ENCODE measurements at places on chromosomes 4 and X.

DNA sequence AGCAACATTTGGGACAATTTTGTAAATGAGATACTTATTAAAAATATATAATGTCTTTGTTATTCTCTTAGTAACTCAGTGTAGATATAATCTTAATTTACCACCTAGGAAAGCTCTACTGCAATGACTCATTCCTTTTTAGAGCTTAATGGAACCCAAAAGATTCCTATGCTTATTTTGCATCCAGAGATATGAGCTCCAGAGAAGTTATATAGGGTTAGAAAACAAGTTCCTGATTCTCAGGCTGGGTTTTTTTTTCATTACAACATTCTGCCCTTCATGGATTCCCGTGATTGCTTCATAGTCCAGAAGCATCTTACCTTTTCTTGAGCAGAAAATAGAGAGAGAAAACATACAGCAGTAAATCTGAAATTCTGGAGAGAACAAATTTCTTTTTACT lies 57.9 kb upstream of the CXCL8 start:
- DNase-seq, result no peak

DNA sequence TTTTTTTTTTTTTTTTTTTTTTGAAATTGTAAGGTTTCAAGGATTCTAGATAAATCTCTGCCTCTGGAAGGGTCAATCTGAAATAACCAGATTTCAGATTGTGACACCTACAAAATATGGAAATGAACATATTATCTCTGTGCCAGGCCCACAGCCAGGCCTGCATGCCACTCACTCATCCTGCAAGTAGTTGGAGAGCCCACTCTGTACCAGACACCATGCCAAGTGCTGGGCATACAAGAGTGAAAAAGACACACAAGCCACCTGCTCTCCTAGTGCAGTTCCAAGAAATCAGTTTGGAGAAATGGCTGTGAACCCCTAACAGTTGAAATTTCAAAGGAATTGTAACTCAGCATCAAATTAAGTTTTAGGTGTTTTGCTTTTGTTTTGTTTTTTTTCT lies 145.9 kb upstream of the NOCT start:
- no peak for DNase-seq

DNA sequence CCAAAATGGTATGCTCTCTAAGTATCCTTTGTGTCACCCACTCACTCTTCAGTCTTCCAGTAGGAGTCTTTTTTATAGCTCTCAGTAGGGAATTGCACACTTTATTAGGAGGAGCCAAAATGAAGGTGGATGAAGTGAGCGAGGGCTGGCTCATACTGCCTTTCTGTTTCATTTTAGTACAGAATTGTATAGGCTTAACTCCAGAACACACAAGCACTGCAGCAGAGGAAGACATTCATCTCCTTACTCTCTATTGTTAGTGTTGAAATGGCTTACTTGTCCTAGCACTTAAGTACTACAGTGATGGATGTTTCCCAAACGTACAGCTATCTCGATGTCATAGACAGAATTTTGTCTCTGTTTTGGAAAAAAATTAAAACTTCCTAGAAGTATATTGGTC lies 327.3 kb upstream of the ATOH1 start:
- no peak for DNase-seq

DNA sequence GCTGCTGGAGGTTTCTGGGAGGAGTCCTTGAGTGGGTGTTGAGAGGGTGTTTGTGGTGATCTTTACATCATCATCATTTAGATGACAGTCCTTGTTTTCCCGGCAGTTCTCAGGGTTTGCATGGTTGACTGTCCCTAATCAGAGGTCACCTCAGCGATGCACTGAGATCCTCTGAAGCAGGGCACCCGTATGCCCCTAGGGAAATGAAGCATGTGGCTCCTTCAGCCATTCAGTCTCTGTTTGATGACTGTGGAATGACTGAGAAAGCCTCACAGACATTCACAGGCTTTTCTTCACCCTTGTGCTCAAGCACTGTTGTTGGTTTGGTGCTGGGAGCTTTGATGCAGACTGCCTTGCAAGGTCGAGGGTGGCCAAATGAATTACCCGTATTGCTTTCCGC lies 474.7 kb downstream of the SPRY1 start:
- DNase-seq, result no peak

DNA sequence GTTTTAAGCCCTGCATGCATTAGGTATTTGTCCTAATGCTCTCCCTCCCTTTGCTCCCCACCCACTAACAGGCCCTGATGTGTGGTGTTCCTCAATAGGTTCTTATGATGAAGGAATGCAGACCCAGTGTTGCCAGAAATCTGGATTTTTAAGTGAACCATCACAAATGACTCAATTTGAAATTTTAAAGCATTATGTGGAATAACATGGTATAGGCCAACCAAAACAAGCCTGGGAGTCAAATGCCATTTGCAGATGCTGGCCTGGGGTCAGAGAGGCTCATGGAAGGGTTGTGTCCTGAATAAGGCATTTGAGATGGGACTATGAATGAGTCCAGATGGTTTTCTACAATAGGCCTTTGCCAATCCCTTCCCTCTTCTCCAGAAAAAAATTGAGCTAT lies 179.6 kb downstream of the SHROOM3 start:
- DNase-seq, result no peak

DNA sequence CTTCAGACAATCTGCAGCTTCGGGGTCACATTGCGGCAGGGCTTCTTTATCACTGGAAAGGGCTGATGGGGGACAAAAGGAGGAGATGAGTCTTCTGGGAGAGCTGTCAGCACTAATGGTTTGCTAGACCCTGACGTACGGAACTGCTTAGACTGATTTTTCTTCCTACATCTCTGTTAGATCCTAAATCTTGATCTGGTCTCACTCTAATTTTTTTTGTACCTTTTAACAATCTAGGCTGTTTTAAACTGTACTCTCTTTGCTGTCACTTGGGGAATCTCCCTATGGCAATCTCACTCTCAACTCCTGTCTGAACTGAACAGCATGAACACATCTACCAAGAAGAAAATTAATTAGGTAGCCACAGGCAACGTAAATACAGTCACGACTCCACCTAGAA lies 120.1 kb downstream of the SNCA start:
- DNase-seq, result no peak

DNA sequence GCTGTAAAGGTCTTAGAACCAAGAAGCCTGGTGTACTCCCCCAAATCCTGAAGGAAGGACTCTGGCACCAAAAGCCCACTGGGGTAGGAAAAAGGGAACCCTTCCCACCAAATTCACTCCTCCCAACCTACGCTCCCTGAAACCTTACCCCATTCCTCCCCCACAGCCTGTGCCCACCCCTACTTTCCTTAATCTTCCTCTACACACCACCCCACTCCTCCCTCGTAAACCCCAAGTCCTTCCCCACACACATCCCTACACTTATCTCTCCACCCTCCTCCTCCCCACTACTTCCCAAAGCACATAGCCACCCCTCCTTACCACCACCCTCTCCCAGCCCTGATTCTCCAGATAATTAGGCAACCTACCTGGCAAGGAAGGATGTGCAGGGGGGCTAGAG lies 1.7 kb downstream of the ZMYM3 start:
- DNase-seq, result no peak

DNA sequence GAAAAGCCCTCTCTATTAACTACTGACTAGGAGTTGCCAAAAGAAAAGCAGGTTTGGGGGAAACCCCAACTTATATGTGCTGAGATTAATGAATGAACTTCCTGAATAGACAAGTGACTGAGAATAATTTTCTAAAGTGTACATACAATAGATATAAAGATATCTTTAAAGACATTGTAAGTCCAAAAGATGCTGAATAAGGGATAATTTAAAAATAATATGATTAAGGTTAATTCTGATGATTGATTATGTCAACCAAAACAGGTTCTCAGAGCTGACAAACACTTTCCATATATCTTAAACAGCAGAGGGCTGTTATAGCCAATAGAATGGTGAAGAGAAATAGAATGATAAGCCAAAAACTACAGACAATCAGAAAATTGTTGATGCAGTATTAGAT lies 28.6 kb downstream of the AGA start:
- DNase-seq, result no peak

- no peak for DNase-seq
Observed at GRCh38 chr4:85784947-85785346, 310.0 kb downstream of the ARHGAP24 start.

DNA sequence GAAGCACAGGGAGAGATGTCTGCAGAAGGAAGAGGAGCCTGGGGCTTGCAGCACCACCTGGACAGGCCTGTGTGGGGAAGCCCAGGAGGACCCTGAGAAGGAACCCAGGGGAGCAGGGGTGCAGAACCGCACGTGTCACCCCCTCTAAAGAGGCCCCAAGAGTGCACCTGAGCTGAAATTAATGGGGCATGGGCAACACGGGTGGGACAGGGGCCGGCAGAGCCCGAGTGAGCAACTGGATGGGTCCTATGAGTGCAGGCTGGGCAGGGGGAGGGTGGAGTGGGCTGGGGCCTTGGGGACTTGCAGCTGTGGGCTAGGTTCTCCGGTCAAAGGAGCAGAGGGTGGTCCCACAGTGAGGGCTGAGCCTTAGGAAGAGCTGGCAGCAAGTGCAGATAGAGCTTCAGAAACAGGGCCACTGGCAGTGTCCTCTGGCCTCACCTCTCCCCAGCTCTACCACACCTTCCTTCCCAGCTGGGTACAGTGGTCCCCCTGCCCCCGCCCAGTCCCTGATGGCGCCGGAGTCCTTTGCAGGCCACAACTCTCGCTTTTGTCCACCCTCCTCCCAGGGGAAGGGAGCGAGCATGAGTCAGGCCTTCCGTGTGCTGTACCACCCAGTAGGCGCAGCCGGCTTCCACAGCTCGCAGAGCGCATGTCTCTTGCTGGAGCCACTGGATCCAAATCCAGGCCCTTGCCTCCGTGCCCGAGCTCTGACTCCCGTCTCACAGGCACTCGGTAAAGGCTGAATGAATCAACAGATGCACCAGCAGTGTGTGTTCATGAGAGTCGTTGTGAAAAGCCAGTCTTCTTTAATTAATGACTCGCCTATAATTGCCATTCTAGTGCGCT lies 131.6 kb downstream of the HMX1 start:
- DNase-seq, result no peak

DNA sequence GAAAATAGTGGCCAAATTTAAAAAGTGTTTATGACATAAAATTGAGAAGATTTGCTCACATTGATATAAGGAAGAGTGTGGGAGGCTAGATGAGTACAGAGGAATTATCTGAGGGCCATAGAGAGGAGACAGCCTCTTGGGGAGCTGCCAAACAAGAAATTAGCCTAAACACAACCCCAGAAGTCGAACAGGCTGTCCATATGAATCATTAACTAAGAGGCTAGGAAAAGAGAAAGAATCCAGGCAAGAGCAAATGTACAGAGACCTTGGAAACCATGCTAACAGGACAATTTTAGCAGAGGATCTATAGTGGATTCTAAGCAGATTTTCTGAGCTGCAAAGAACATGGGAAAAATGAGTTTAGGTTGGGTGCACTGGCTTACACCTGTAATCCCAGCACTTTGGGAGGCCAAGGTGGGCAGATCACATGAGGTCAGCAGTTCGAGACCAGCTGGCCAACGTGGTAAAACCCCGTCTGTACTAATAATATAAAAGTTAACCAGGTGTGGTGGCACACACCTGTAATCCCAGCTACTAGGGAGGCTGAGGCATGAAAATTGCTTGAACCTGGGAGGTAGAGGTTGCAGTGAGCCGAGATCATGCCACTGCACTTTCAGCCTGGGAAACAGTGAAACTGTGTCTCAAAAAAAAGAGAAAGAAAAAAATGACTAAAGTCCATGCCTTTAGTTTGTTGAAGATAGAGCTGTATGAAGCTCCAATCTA lies 76.1 kb downstream of the NWD2 start:
- no peak for DNase-seq

DNA sequence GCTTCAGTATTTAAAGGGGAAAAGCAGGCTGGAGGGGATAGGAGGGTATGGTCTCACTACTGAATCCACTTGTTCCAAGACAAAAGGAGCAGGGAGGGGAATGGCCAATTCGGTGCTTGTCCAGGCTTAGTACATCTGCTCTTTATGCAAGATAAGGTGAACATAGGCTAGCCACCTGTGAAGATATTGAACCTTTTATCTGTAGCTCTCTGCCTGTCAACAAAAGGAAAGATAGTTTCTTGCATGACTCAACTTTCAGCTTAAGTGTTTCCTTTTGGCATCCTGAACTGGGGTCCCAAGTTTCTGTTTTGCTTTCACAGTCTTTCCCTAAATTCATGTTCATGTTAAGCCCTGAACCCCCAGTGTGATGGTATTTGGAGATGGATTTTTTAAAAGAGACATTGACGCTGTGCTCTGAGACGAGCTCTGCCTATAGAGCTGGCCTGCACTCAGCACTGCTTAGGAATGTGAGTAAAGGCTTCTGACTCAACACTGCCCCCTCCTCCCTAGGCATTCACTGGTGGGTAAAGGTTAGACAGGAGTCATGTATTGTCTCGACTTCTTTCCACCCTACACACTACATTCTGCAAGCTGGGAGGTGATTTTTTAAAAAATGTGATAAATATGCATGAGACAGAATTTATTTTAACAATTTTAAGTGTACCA lies 28.2 kb downstream of the FAM149A start:
- DNase-seq, result no peak

DNA sequence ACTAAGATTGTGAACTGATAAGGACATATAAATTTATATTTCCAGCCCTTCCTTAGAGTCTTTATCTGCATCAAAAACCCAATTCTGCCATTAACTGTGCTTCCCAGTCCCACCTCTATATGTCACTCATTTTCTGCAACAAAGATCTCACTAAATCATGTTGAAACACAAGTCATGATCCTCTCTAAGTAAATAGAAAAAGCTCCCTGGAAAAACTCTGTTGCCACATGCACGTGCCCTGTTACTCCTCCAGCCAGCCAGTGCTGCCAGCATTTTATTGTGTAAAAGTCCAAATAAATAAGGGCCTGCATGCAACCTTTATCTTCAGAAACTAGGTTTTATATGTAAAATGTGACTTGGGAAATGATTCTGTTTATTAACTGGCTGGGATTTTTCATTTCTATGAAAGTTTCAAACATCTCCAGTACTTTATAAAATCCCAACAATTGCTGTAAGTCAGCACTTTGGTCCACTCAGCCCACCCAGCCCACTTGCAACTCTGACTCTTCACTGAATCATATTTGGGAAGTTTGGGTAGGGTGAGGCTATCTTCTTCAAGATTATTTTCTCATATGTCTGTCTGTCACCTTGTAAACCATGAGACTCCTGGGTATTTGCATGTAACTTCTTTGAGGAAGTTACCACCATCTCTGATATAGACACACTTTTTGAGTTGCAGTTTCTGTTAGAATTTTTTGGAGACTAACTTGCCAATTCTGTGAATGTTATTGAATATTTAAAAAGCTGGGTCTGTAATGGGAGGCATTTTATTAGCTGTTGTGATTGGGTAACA lies 40.0 kb upstream of the SMARCA5 start:
- DNase-seq, result no peak

GRCh38 chr4:61911313-61911756 lies 711.2 kb downstream of the ADGRL3 start:
- no peak for DNase-seq

DNA sequence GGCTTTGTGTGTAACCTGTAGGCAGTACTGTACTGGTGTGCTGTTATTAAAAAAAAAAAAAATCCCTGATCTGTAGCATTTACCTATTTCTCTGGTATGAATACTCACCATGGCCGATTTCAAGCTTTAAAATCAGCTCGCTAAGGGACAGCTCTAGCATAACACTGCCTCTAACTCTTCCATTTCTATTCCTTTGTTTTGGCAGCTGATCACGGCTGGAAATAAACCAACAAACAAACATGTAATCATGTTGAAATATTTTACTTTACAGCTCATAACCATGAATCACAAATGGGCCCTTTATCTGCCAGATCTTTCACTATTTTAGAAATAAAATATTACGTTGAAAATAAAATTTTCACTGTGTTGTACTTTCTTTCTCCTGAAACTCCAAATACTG lies 60.5 kb upstream of the IL15 start:
- DNase-seq, result no peak
